Endothelial cell of umbilical vein (primary cell): ENCODE measurements at places on chromosomes 16 and 17. TPM values are rescaled to one million over a fixed set of nuclear protein-coding genes. Genes with fewer than 3 reads are reported as not detected.

SLC13A2 gene
- not detected in 2 replicates for total RNA-seq

CYGB gene
- total RNA-seq = 0.42 and 0.91 TPM in 2 replicates

LRRC46 gene
- total RNA-seq = 0.42 TPM in 1 of 2 replicates, not detected in the other

GRCh38 chr17:12853921-12854320 is 64.6 kb downstream of the ARHGAP44 start:
- H3K27ac ChIP-seq = no peak overlapping the region
- H3K4me1 ChIP-seq = no peaks in the 10 kb centered on the region
- H3K27me3 ChIP-seq = no peaks in the 10 kb centered on the region

GRCh38 chr16:89193576-89194293 is 6.6 kb downstream of the SLC22A31 start:
- no peaks in the 10 kb centered on the region for H3K27me3 ChIP-seq
- H3K4me1 ChIP-seq = no peaks in the 10 kb centered on the region
- no peak overlapping the region for H3K4me3 ChIP-seq
- H3K27ac ChIP-seq = no peak overlapping the region
- H3K36me3 ChIP-seq = no peaks in the 10 kb centered on the region
- no peak for DNase-seq

GRCh38 chr17:40319651-40320540 is 10.9 kb downstream of the RARA start:
- H3K27ac ChIP-seq = peak overlapping the region; percentile 37
- no peak overlapping the region for H3K4me3 ChIP-seq
- no peaks in the 10 kb centered on the region for H3K36me3 ChIP-seq
- DNase-seq = no peak
- H3K27me3 ChIP-seq = no peaks in the 10 kb centered on the region
- peaks cover 83% of the 10 kb centered on the region for H3K4me1 ChIP-seq

- H3K27me3 ChIP-seq = no peaks in the 10 kb centered on the region
- no peaks in the 10 kb centered on the region for H3K36me3 ChIP-seq
- peaks cover 83% of the 10 kb centered on the region for H3K4me1 ChIP-seq
- peak overlapping the region; percentile 95 for H3K27ac ChIP-seq
Observed at GRCh38 chr17:40321961-40322357, 13.0 kb downstream of the RARA start.
